Vagina (tissue), 2 donors: ENCODE measurements at places on chromosomes 7 and 10.
A peak's percentile ranks its signal among the peaks of the same experiment; 100 is the strongest.

DNA sequence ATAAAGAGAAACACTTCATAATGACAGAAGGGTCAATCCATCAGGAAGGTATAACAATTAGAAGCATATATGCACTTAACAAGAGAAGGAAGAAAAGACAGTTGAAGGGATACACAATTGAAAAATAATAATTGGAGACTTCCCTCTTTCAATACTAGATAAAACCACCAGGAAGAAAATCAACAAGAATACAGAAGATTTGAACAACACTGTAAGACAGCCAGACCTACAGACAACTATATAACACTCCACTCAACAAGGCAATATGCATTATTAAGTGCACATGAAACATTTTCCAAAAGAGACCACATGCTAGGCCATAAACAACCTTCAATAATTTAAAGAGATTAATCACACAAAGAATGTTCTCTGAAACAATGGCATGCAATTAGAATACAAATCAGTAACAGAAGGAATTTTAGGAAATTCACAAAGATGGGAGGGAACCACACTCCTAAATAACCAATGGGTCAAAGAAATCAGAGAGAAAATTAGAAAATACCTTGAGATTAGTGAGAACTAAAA is 35.1 kb downstream of the ZNF438 start:
- no peak for DNase-seq

DNA sequence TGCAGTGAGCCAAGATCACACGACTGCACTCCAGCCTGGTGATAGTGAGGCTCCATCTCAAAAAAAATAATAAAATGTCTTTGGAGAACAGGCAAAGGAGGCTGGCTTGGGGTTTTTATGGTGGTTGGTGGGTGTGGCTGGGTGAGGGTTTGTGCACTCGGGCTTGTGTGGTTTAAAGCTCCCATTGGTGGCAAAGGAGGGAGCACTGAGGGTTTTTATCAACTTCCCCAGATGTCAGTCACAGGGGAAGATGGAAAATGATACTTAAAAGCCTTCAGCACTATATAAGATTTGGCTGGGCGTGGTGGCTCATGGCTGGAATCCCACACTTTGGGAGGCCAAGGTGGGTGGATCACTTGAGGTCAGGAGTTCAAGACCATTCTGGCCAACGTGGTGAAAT is 16.3 kb upstream of the RNF216 start:
- DNase-seq, result no peak

- no peak for DNase-seq
Measured at GRCh38 chr7:28981161-28981465, 23.0 kb upstream of the TRIL start.

DNA sequence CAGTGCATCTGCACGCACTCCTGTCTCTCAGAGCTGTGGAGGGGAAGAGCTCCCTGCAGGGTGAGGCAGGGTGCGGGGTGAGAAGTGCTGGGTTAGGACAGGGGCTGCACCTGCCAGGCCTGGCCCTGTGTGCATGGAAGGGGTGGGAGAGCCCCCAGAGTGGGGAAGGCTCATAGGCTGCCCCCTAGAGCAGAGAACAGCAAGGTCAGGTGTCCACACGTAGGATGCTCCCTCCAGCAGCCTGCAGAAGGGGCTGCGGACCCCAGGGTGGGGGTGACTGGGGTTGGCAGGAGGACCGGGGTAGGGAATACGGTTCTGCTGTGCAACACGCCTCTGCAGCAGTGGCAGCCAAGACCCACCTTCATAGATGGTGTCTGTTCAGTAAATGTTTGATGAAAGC is 208.6 kb downstream of the PTPRN2 start:
- DNase-seq, result no peak

DNA sequence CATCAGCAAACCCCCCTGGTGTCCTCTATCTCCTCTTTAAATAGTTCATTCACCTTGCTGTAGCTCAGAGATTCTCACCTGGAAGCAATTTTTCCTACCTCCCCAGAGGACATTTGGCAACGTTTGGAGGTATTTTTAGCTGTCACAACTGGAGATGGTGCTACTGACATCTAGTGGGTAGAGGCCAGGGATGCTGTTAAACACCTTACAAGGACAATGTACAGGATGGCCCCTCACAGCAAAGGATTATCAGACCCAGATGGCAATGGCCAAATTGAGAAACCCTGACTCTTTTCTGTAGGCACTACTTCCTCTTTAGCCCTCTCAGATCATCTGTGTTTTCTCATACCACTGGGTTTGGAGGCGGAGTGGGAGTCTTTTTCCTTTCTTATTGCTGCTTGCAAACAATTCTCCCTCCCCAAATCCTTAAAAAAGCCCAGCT is 13.2 kb upstream of the TRA2A start:
- no peak for DNase-seq

GRCh38 chr7:106111655-106112117 is 426 bp downstream of the SYPL1 start:
- DNase-seq, result no peak

DNA sequence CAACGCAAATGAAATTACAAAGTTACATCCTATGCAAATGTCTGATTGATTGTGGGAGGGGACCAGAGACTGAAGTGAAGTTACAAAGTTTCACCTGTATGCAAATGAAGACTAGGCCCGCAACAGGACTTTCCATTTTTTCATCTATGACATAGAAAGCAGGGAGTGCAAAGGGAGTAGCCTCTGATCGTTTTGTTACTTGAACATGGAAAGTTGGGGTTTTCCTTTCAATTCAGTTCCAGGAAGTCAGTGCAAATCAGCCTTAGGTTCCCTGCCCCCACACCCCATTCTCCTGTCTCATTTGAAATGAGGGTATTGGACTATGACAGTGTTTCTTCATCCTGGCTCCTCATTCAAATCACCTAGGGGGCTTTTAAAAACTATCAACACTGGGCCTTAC is 96.9 kb upstream of the HABP2 start:
- DNase-seq, result peak; percentile 2

GRCh38 chr10:11191678-11192077 is 174.0 kb downstream of the CELF2 start:
- no peak for DNase-seq
